Memory B cell (primary cell): ENCODE measurements at places on chromosomes 12 and 14.

DNA sequence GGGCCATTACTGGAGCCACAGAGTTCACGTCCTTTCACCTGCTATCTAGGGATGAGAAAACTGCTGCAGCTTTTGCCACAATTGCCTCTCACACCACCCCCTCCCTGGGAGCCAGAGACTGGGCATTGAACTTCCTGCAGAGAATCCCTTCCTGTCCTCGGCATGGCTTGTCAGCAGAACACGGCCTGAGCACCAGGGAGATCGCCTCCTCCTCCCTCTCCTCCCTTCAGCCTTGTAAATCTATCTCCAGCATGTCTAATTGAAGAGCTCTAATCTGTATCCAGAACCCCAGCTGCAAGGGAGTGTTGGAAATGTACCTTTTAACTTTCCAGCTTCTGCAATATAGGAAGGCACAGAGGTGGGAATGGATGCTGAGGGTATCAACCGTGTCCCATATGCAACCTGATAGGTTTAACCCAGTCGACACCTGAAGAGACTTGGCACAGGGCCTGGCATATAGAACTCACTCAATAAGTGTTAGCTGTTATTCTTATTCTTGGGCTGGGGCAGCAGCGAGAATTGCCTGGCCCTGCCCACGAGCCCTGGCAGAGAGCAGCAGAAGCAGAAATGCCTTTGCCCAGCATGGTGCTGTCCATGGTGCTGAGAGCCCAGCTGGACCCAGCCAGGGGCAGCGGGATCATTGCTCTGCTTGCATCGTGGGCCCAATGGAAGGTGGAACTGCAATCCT, 26.8 kb downstream of the TMEM63C start:
- peaks cover 2% of the 10 kb centered on the region for H3K4me1 ChIP-seq
- H3K4me3 ChIP-seq: no peak overlapping the region
- H3K36me3 ChIP-seq: no peaks in the 10 kb centered on the region
- H3K27me3 ChIP-seq: peaks cover 1% of the 10 kb centered on the region
- no peak overlapping the region for H3K27ac ChIP-seq

DNA sequence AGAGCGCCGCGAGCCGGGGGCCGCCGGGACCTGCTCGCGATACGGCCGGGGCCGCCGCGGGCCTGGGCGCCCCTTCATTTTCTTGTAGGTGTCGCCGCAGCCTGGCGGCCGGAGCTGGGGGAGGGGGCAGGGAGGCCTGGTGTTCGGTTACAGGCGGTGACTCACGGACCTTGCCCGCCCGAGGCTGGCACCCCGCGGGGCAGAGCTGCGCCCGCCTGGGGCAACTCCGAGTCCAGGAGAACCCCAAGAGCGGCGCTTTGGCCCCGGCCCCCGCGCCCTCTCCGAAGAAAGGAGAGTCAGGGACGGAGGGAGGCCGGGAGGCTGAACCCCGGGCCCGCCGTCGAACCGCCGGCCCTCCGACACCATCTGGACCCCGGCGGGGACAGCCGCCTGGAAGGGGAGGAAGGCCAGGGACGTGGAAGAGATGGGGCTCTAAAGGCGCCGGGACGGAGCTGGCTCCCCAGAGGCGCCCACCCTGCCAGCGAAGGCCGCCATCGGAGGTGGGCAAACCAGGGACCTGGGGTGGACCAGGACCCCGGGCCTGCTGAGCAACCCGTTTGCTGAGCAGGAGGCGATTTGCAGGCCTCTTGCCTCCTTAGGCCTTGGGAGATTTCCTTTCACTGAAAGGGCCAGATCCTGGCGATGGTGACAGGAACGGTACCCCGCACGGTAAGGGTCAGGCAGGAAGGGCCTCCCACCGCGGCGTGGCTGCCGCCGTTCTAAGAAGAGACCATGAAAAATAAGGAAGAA, 843 bp upstream of the NUAK1 start:
- no peak for DNase-seq
- H3K4me1 ChIP-seq: peaks cover 9% of the 10 kb centered on the region
- peaks cover 33% of the 10 kb centered on the region for H3K27me3 ChIP-seq
- H3K27ac ChIP-seq: no peak overlapping the region
- H3K36me3 ChIP-seq: no peaks in the 10 kb centered on the region

DNA sequence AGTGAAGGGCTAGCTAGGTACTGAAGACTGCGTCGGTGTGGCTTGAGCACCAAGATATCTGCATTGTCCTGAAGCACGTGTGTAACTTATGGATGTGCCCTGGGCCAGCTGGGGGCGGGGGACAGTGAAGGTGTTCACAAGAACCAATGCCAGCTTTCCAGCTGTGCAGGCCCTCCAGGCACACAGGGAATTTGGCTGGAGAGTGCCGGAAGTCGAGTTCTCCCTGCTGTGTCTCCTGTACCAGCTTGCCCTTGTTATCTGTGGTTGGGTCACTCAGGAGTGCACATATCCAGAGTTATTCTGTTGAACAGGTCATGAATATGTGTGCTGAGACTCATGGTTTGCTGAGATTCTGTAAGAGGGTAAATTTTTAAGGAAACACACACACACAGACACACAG, 75.9 kb upstream of the CRY1 start:
- H3K4me3 ChIP-seq: no peak overlapping the region
- H3K36me3 ChIP-seq: no peaks in the 10 kb centered on the region
- DNase-seq: no peak
- H3K4me1 ChIP-seq: no peaks in the 10 kb centered on the region
- H3K27me3 ChIP-seq: peaks cover 1% of the 10 kb centered on the region

DNA sequence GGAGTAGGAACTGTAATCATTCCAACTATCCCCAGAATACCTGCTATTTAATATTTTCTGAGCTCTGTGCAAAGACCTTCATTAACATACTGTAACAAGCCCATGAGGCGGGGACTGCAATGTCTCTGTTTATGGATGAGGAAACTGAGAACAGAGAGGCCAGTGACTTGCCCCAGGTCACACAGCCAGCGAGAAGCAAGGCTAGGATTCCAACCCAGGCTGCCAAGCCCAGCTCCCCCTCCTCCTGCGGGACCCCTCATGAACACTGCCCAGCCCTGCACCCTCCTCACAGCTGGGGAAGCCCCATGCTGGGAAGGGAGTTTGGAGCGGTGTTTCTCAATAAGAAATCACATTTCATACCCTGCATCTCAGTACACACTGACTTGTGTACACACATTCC, 10.9 kb downstream of the HVCN1 start:
- DNase-seq: no peak
- H3K4me3 ChIP-seq: peak overlapping the region; percentile 75
- no peaks in the 10 kb centered on the region for H3K27me3 ChIP-seq
- H3K4me1 ChIP-seq: peaks cover 61% of the 10 kb centered on the region

GRCh38 chr12:78096909-78097597, 266.4 kb downstream of the NAV3 start:
- H3K36me3 ChIP-seq: no peaks in the 10 kb centered on the region
- no peaks in the 10 kb centered on the region for H3K27me3 ChIP-seq
- no peak for DNase-seq
- H3K4me1 ChIP-seq: no peaks in the 10 kb centered on the region

DNA sequence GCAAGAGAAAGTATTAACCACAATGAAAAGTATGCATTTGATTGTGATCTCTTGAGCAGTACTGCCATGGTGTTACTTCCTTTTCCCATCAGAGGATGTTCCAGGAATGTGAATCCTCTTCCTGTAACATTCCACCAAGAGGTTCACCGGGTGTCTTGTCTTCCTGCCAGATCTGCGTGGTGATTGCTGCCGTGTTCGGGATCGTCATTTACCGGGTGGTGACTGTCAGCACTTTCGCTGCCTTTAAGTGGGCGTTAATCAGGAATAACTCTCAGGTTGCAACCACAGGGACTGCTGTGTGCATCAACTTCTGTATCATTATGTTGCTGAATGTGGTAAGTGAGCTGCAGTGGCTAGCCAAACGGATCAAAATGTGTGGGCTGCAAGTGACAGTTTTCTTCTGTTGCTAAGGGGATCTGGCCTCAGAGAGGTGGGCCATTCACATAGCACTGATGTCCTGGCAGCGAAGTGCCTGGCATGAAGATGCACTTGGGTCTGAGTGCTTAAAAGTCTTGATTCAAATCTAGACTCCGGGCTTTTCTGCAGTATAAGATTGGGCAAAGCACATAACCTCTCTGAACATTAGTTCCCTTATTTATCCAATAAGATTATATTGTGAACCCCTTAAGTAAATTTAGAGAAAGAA, 123.4 kb downstream of the SLC5A8 start:
- H3K27ac ChIP-seq: no peak overlapping the region
- H3K4me1 ChIP-seq: no peaks in the 10 kb centered on the region
- no peaks in the 10 kb centered on the region for H3K36me3 ChIP-seq

DNA sequence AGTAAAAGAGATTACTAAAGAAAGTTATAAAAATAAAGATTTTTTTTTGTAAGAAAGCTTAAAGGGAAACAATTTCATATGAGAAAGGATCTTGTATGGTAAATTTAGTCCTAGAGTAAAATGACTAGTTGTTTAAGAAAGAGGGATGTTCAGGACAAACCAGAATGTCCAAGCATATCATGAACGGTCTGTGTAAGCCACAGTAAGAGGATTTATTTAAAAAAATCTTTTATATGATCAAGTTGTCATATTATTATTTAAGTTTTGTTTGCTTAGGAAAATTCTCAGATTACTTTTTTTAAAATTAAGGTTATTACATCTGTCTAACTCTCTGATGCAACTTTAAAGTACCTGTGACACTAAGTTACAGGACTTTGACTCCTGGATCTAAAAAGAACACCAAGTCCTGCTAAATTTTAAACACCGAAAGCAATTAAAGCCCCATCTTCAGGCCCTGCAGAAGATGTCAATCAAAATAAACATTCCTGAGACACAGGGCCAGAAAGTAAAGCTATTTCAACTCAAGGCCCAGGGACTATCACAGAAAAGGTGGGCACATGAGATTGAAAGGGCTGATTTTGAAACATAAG, 17.3 kb upstream of the CCDC196 start:
- no peaks in the 10 kb centered on the region for H3K4me1 ChIP-seq
- DNase-seq: no peak

DNA sequence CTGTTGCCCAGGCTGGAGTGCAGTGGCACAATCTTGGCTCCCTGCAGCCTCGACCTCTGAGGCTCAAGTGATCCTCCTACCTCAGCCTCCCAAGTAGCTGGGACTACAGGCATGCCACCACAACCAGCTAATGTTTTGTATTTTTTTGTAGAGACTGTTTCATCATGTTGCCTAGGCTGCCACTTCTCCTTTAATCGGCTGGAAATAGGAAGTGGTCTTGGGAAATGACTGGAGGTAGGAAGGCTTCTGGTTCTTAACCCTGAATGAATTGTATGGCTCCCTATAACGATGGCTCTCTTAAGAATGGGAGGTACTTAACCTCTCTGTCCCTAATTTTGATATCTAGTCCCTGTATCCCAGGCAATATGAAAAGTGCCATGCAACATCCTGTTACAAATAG, 113.9 kb upstream of the USP15 start:
- H3K27me3 ChIP-seq: peaks cover 4% of the 10 kb centered on the region
- no peaks in the 10 kb centered on the region for H3K4me1 ChIP-seq
- no peaks in the 10 kb centered on the region for H3K36me3 ChIP-seq
- no peak overlapping the region for H3K4me3 ChIP-seq
- DNase-seq: no peak

DNA sequence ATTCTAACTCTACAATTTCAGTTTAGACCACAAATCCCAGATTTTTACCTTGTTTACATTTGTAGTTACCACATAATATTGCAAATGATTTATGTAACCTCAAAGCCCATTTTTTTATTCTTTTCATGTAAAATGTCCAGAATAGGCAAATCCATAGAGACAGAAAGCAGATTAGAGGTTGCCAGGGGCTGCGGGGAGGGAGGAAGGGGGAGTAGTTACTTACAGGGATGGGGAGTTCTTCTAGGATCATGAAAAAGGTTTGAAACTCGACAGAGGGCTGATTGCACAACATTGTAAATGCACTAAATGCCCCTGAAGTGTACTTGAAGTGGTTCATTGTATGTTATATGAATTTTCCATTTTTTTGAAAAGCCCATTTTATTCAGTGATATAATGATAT, 66.5 kb downstream of the PPP2R5C start:
- H3K4me1 ChIP-seq: peaks cover 47% of the 10 kb centered on the region
- peaks cover 17% of the 10 kb centered on the region for H3K36me3 ChIP-seq
- no peak overlapping the region for H3K4me3 ChIP-seq
- H3K27me3 ChIP-seq: no peaks in the 10 kb centered on the region
- DNase-seq: no peak

GRCh38 chr12:47636908-47637780, 68.7 kb downstream of the RPAP3 start:
- peaks cover 3% of the 10 kb centered on the region for H3K4me1 ChIP-seq
- peaks cover 61% of the 10 kb centered on the region for H3K36me3 ChIP-seq
- H3K27me3 ChIP-seq: no peaks in the 10 kb centered on the region

- H3K27me3 ChIP-seq: peaks cover 2% of the 10 kb centered on the region
- DNase-seq: no peak
- peaks cover under 1% of the 10 kb centered on the region for H3K36me3 ChIP-seq
- no peak overlapping the region for H3K27ac ChIP-seq
- peaks cover 10% of the 10 kb centered on the region for H3K4me1 ChIP-seq
Measured at GRCh38 chr14:57461777-57462320, 31.8 kb downstream of the CCDC198 start.

DNA sequence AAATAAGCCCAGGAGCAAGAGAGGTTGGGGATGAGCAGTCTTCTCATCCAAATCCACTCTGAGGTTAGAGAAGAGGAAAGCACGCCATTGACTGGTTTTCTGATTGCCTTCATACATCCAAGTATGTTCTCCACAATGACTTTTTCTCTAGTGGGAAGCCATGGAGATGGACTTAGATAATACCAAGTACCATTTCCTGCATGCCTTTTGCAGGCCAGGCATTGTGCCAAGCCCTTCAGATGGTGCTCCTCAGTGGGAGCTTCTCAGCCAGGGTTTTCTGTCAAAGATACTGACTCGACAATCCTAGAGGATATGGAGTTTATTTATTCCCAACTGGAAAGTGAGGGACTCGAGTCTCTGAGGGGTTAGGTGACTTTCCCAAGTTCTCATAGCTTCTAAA, 218.0 kb downstream of the ZFP36L1 start:
- DNase-seq: no peak
- no peaks in the 10 kb centered on the region for H3K36me3 ChIP-seq
- peaks cover 6% of the 10 kb centered on the region for H3K4me1 ChIP-seq
- H3K4me3 ChIP-seq: no peak overlapping the region
- no peak overlapping the region for H3K27ac ChIP-seq
- no peaks in the 10 kb centered on the region for H3K27me3 ChIP-seq

GRCh38 chr14:91573894-91574837, 64.1 kb upstream of the PPP4R3A start:
- H3K4me3 ChIP-seq: peak overlapping the region; percentile 84
- DNase-seq: peak; percentile 42
- peaks cover 2% of the 10 kb centered on the region for H3K36me3 ChIP-seq
- H3K27ac ChIP-seq: peak overlapping the region; percentile 39
- peaks cover 14% of the 10 kb centered on the region for H3K4me1 ChIP-seq

- peaks cover 4% of the 10 kb centered on the region for H3K27me3 ChIP-seq
- H3K4me3 ChIP-seq: no peak overlapping the region
- H3K36me3 ChIP-seq: no peaks in the 10 kb centered on the region
- H3K4me1 ChIP-seq: no peaks in the 10 kb centered on the region
- no peak overlapping the region for H3K27ac ChIP-seq
Measured at GRCh38 chr14:96096639-96097610, 57.8 kb downstream of the C14orf132 start.

GRCh38 chr14:68890173-68890931, 88.8 kb downstream of the ACTN1 start:
- no peaks in the 10 kb centered on the region for H3K36me3 ChIP-seq
- no peaks in the 10 kb centered on the region for H3K4me1 ChIP-seq
- H3K27me3 ChIP-seq: peaks cover 5% of the 10 kb centered on the region
- DNase-seq: no peak

DNA sequence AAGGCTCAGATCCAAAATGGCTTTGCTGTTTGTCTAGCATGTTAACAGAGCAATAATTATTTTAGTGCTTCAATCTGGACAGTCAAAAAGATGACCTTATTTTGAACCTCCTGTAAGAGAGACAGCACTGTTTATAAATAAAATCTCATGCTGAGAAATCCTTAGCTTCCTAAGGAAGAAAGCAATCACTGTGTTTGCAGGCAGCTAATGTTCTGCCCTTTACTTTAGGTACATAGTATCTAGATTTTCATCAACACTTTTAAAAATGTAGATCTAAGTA, 105.3 kb downstream of the PRKD1 start:
- no peak overlapping the region for H3K27ac ChIP-seq
- DNase-seq: no peak
- no peaks in the 10 kb centered on the region for H3K27me3 ChIP-seq
- no peaks in the 10 kb centered on the region for H3K36me3 ChIP-seq
- H3K4me3 ChIP-seq: no peak overlapping the region
